ENCODE measurements at places on chromosomes 1 and 21.
A peak's percentile ranks its signal among the peaks of the same experiment; 100 is the strongest.

GRCh38 chr1:57576756-57577155, 152.9 kb upstream of the DAB1 start:
- DNase-seq = no peak

DNA sequence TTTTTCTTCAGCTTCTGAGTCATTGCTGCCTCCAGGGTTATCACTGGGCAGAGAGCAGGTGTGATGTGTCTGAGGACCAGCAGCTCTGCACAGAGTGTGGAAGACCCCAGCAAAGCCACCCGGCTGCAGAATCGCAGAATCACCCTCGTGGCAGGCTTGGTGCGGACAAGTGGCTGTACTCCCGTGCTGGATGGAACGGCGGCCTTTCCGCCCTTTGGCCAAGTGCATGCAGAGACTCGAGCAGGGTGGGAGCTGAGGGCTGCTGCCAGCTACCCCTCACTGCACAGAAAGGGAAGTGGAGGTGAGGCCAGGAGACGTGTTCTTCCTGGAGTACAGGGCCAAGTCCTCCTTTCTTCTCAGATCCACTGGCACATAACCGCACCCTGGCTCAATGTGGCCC, 162.5 kb downstream of the PCBP3 start:
- no peak for DNase-seq

DNA sequence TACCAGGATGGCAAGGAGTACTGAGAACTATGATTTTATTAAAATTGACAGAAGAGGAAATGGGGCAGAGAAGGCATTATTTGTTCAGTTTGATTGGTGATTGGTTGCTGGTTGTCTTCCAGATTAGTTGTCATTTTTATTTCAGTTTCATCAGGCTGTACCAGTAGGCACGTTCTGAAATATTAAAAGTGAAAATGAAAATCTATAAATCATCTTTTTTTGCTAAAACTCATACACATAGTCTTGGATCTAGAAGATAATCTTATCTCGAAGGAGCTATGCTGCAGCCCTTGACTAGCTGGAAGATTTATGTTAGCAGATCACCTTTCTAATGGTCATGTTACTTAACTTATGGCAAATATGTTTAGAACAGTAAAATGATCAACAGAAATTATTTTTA, 29.0 kb downstream of the NEK7 start:
- DNase-seq = no peak

GRCh38 chr1:80225510-80225909, 1219.0 kb upstream of the ADGRL4 start:
- DNase-seq = no peak

DNA sequence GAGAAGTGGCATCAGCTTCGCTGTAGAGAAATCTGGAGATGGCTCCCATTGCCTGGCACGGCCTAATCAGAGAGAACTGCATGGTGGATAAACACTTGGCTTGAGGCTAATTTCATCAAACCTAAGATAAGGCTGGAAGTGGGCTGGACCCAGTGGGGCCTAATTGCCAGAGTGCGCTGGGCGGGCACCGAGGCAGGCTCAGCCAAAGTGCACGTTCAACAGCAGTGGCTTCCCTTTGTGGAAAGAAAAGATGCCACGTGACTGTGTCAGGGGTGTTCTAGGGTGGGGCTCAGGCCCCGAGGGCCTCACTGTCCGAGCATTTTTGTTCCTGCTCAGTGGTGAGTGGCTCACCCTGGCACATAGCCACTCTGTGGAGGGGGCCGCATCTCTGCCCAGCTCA, 5.8 kb downstream of the PLCH2 start:
- no peak for DNase-seq

GRCh38 chr1:199124351-199124750, 485.5 kb downstream of the PTPRC start:
- DNase-seq = no peak

- DNase-seq = peak; percentile 25
Measured at GRCh38 chr1:87149241-87150041, 179.2 kb upstream of the LMO4 start.

DNA sequence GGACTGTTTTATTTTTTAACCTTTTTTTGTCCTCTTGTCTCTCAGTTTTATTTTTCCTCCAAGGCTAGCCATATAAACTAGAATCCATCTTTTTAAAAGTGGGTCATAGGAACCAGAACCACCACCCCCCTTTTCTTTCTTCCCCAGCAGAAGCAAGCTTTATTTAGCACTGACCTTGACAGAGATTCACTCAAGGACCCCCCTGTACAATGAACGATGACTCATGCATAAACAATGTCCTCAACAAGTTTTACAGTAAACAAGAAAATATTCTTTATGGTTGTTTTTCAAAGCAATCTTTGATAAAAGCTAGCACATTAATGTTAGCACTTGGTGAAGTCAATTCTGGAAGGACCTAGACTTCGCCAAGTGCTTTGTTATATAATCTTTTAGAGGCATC, 14.1 kb downstream of the PKN2 start:
- no peak for DNase-seq

- DNase-seq = no peak
Measured at GRCh38 chr1:165147799-165148198, 208.7 kb downstream of the LMX1A start.

DNA sequence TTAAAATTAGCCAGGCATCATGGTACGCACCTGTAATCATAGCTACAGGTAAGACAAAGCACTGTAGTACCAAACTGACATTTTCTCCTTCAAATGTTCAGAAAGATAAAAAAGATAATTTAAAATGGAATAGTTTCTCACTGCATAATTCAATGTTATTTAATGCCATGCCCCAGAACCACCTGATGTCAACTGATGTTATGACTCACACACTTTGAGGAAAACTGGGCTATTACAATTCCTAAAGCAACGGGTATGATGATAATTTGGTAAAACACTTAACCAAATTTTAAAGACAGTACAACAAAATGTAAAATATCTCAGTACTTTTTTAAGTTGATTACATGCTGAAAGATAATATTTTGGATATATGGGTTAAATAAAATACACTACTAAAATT, 22.9 kb upstream of the PLEKHO1 start:
- DNase-seq = no peak

- no peak for DNase-seq
Measured at GRCh38 chr21:41594268-41594667, 86.3 kb upstream of the TMPRSS2 start.

GRCh38 chr1:203287109-203287893, 18.0 kb upstream of the BTG2 start:
- peak; percentile 94 for DNase-seq

GRCh38 chr1:189605226-189605625, 872.4 kb downstream of the BRINP3 start:
- DNase-seq = no peak

DNA sequence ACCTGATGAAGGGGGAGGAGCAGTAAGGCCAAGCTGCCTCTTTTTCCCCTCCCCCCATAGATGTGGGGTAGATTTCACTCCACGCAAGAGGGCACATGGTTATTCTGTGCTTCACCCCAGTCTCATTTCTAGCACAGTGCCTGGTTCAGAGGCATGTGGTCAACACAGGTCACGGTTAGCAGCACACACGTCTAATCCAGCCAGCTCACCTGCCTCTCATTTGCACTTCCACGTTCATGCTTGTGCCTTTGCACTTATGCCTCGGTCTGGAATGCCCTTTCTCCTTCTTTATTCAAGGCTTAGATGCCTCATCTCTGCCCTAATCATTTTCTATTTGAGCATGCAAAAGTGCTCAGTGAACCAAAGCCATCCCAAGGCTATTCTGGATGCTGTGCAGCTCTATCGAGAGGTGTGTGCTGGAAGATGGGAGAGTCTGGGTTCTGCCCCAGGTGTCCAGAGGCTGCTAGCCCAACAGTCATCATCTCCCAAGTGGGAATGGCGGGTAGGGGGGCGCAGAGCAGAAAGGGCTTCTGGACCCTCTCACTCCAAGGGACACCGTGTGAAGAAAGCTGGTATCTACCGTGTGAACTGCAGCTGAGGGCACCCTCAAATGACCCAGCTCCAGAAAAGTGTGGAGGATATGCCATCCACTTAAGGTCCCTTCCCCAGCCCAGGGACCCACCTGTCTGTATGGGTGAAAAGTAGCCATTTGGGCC, 2.1 kb upstream of the A3GALT2 start:
- no peak for DNase-seq

GRCh38 chr21:17697473-17697872, 84.8 kb upstream of the BTG3 start:
- DNase-seq = peak; percentile 79

- no peak for DNase-seq
Measured at GRCh38 chr1:219132939-219133338, 40.7 kb upstream of the LYPLAL1 start.

DNA sequence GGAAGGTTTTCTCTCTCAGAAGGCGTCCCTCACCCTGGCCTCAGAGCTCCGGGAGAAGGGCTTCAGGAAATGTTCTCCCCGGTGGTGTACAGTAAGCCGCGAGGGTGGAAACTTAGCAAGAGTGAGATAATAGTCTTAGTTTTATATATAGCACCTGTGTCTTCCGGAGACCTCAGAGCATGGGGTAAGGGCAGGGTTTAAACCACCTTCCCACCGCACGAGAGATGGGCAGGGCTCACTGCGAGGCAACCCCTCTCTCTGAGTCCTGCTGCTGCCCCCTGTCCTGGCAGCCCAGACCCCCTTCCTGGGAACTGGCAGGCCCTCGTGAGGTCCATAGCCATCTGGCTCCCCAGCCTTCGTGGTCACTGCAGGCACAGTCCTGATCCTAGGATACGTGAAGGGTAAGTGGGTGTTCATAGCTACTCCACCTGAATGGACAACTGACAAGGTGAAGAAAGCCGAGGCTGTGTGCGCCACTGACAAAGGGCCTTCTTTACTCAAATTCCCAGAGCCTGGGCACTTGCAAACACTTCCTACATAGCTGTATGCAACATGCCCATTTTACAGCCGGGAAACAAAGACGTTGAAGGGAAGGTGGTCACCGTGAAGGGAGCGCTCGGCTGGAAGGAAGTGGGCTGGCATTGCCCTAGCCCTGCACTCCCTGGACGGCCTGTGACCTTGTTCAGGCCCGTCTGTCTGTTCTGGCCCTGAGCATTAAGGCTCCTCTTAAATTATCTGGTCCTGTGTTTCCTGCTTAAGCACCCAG, 26.9 kb downstream of the ITPKB start:
- peak; percentile 59 for DNase-seq

- DNase-seq = peak; percentile 60
Measured at GRCh38 chr1:9881838-9882249, 28.2 kb downstream of the CTNNBIP1 start.

GRCh38 chr21:39452970-39453342, 1.2 kb downstream of the SH3BGR start:
- DNase-seq = no peak

DNA sequence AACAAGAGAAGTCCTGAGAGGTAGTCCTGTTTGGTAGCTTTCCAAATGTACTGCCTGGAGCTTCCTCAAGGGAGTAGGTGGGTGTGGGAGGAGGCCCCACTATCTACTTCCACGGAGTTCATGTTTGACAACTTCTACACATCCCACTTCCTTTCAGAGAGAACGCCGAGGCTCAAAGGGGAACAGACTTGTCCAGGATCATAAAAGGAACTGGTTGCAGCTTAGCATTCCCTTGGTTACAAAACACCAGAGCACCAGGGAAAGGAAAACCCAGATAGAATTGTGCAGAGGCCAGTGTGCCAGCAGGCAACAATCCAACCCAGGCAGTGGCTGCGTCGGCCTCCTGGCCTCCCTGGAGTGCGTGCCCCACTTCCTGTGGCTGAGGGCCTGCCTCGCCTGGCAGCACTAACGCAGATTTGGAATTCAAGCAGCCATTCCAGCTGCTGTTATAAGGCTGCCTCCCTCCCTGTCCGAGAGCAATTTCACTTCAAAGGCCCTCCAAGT, 4.2 kb upstream of the RAP1GAP start:
- peak; percentile 49 for DNase-seq

DNA sequence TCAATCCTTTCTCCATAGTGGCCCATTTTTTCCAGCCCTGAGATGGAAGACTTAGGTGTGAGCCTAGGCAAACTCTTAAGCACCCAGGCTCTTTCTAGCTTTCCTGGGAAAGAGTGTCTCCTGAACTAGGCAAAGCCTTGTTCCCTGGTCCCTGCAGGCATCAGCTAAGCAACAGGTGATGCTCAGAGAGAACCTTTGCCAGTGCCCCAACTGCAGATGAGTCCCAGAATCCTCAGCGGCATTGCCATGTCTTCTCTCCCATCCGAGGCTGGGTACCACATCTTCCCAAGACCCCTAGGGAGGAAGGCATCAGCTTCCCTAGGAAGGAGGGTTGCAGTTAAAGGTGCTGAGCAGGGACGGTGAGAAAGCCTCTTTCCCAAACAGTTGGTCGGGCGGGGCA, 8.2 kb upstream of the VSIG8 start:
- no peak for DNase-seq

DNA sequence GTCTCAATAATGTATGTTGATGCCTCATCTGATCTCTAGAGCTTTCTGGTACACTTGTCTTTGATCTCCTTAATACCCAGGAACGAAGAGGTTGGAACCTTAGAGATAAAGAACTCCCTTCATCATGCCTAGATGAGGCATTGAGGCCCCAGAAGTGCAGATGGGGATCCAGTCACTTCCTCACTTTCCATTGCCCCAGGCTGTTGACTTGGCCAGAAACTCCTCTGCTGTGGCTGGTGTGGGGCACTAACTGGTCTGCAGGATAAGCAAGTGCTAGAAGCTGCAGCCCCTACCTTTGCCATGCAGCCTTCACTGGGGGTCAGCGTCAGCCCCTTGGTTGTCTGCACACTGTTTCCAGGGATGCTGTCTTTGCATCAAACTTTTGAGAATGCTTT, 49.9 kb downstream of the STUM start:
- no peak for DNase-seq

DNA sequence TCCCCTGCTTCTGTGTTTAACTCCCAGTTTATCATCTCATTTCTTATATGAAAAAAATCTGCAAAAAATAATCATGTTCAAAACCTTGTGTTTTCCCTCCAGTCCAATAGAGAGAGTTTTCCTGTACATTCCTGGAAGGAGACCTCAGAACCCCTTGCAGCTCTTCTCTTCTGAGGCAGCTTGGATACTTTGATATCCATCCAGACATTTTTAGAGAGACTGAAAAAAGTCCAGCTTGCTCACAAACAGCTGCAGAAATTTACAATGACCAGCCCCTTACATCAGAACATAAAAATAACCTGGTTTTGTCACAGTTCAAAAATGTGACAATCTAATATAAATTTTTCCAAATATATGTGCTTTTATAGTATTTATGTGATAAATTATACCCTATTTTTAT, 73.3 kb upstream of the C1orf115 start:
- no peak for DNase-seq

- no peak for DNase-seq
Measured at GRCh38 chr1:236018885-236019453, 45.9 kb downstream of the NID1 start.

DNA sequence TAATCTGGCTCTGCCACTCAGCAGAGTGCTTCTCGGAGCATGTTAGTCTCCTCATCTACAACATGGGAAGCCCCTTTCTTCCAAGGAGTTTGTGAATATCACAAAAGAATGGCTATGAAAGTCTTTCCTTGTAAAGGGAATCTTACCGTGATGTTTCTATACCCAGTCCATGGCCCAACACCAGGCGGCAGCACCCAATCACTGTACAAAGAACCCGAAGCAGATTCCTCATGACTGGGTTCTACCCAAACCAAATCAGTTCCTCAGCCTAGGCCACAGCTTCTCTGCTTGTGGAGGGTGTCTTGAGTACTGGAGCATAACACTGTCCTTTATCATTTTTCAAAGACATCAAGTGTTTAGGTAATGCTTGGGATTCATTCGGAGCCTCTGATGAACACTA, 16.6 kb upstream of the SLFNL1 start:
- DNase-seq = no peak

GRCh38 chr1:247435030-247435758, 19.2 kb downstream of the NLRP3 start:
- DNase-seq = no peak

Measured in hematopoietic multipotent progenitor cell treated with erythropoietin and hydrocortisone succinate and interleukin-3 and kit ligand, for 4 days (in vitro differentiated cells).